ENCODE measurements at places on chromosomes 4 and X.

- DNase-seq, result no peak
These were observed 10.9 kb upstream of the FGF16 start for GRCh38 chrX:77436271-77436670.

DNA sequence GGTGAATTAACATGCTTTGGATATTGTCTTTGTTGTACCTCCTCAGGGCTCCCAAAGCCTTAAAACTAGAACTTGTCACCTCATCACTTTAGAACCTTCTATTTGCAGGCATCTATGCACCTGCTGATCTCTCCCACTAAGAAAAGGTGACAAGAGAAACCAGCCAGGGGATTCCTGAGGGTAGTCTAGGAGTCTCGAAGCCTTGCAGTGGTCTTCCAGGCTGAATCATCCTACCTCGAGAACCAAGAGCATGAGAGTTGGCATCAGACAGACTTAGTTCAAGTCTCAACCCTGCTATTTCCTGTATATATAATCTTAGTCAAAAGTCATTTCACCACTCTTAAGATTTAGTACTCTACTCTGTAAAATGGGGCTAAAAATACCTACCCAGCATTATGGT lies 29.6 kb downstream of the RTL5 start:
- DNase-seq, result no peak

- no peak for DNase-seq
These were observed 45.8 kb upstream of the RNF128 start for GRCh38 chrX:106680716-106681115.

GRCh38 chrX:57453901-57454300 lies 137.9 kb upstream of the ZXDB start:
- DNase-seq, result no peak

- DNase-seq, result no peak
These were observed 6.3 kb downstream of the FMR1 start for GRCh38 chrX:147917700-147918695.

DNA sequence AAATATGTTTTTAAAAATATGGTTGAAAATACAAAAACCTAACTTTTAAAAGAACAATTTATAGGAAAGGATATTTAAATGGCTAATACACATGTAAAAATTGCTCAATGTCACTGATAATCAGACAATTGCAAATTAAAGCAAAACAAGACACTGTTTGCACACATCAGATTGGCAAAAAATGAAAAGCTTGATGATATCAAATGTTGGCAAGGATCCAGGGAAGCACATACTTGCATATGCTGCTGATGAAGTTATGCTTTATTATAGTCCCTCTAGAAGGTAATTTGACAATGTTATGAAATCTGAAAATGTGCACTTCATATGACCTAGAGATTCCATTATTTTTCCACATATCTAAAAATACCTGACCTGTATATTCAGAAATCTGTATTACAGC lies 45.7 kb upstream of the EPGN start:
- no peak for DNase-seq

GRCh38 chr4:155855897-155856296 lies 10.2 kb downstream of the ASIC5 start:
- no peak for DNase-seq

- DNase-seq, result no peak
These were observed 83.2 kb downstream of the SH3KBP1 start for GRCh38 chrX:19804151-19804550.

DNA sequence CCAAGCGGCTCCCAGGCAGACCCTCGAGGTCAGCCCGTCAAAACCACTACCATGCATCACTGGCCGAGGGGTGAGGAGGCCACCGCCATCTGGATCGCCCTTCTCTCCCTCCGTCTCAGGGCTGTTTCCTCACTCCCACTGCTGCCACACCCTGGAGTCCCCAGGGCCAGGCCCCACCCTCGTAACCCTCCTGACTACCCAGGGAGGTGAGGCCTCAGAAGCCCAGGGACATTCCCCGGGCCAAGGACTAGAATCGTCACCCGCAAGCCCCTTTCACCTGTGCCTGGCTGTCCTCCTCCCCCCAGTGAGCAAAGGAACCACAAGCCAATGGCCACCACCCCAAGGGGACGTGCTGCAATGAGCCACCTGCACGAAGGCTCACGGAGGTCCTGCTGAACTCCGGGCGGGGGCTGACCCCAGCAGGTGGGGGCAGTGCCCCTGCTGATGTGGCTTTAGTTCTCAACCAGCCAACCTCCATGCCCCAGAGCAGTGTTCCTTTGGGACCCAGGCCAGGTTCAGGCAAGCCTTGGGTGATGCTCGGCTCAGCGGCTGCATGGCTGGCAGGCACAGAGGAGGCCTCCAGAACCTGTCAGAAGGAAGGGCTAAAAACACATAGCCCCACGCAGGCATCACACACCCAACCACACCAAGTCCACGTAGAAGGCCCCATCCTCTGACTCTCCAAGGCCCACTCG lies 23.8 kb downstream of the PPP2R2C start:
- DNase-seq, result no peak

DNA sequence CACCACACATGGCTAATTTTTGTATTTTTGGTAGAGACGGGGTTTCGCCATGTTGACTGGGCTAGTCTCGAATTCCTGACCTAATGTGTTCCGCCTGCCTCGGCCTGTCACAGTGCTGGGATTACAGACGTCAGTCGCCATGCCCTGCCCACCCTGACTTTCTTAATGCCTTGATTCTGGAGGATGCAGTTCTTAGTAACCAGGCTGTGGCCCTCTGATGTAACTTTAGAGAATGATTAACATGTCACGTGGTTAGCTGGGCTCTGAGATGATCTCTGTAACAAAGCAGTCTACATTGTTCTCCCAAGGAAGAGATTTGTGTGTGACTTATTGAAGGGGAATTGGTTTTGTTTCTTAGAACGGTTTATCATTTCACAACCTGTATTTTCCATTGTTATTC lies 30.6 kb downstream of the ANK2 start:
- no peak for DNase-seq

DNA sequence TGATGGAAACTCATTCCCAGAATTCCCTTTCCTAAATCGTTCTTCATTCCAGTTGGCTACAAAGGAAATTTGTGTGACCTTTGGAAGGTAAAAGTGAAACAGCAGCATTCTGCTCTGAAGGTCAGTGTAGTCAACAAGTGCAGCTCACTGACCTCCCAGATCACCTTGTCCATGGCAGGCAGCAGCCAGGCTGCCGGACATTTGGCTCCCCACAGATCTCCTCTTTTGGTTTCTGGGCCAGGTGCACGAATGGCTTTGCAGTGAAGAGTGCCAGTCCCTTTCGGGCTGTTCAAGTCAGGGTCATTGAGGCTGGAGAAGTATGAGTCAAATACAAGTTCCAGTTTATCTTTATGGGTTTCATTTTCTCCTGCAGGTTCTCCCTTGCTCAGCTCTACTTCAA lies 14.3 kb downstream of the GPRIN3 start:
- DNase-seq, result no peak

DNA sequence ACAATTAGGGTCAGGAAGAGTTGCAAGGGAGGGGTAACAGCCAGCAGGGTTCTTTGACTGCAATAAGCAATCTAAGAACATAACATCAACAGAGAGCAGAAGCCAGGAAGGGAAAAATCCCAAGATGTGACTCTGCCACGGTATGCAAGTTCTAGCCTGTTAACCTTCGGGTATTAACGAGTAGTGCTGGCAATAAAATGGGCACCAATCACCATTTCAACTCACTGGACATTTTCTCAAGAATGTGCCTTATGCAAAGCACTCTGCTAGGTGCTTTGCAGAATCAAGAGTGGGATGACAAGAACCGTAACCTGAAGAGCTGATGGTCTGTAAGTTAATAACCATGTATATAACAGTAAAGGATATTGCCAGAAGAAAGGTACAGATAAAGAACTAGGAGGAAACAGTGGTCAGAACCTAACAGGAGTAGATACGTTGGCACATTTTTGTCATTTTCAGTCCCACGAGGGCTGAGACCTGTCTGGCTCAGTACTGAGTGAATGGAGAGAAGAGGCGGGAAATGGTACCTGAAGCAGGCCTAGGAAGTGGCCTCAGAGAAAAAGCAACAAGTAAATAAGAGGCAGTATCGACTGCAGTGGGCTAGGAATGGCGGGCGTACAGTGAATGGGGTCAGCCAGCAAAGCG lies 2.7 kb downstream of the ELOVL6 start:
- no peak for DNase-seq

DNA sequence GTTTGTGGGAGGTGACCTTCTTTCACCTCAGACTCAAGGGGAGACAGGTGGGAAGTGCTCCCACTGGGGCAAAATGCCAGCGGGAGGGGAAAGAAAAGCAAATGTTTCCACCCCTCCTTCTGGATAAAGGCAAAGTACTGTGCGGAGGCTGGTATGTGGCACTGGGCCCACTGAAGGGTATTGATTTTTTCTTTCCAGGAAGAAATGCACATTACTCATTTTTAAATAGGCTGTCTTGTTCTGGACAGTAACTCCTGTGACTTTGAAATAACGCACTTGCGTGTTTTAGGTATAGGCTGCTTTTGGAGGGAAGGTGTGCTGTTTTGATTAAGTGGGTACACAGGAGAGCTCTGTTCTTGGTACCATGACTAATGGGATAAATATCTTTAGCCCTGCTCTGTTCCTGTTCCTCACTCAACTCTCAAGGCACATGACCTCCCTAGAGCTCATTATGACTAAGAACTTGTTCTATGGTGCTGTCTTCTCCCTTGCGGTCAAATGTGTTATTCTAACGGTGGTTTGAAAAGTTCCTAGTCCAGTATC lies 40.7 kb upstream of the MBTPS2 start:
- no peak for DNase-seq

GRCh38 chrX:20362268-20363267 lies 95.9 kb upstream of the RPS6KA3 start:
- no peak for DNase-seq

GRCh38 chr4:154642373-154643009 lies 30.0 kb upstream of the FGG start:
- DNase-seq, result no peak

DNA sequence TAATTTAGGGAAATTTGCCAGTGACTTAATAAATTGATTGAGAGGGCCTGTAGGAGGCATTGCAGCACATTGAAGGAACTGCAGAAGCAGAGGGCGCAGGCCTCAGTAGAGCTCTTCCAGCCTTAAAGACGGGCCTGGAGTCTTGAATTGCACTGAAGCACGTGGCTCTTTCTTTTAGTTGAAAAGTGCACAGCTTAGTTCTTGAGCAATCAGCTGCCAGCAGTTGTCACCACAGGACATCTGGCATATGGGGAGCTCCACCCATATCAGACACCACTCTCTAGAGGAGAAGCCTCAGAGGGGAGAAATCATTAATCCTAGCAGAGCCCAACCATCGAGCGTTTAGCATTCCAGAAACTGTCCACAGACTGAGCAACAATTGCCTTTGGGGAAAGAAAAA lies 16.0 kb upstream of the FGF16 start:
- no peak for DNase-seq

DNA sequence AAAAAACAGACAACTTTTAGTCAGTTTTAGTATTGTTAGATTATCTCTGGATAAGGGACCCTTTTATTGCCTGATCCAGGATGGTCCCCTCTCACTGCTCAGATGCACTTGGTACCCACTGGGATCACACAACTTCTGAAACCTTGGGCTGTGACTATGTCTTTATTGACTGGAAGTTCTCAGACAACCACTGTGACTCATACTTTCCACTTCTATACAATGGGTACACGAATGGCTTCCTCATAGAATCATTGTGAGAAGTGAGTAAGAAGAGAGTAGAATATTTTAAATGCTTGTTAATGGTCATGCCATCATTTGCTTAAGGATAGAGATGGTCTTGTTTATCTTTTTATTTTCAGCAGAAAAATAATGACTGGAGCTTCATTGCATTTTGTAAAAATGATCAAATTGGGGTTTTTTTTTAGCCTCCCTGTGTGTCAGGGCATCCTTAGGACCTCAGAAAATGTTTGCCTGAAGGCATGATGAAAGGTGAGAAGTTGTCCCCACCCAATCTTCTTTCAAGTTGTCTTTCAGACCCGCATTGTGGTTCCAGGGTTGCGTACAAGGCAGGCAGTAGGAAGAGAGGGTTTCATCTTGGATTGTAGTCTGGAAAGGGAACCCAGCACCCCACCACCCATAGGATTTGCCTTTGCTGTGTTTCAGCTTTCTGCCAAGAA lies 115.1 kb downstream of the CPEB2 start:
- no peak for DNase-seq

GRCh38 chr4:94451051-94451694 lies 569 bp upstream of the PDLIM5 start:
- DNase-seq, result no peak

GRCh38 chr4:78179196-78179595 lies 122.1 kb downstream of the FRAS1 start:
- DNase-seq, result no peak

GRCh38 chr4:81518762-81519426 lies 47.2 kb upstream of the RASGEF1B start:
- DNase-seq, result no peak

DNA sequence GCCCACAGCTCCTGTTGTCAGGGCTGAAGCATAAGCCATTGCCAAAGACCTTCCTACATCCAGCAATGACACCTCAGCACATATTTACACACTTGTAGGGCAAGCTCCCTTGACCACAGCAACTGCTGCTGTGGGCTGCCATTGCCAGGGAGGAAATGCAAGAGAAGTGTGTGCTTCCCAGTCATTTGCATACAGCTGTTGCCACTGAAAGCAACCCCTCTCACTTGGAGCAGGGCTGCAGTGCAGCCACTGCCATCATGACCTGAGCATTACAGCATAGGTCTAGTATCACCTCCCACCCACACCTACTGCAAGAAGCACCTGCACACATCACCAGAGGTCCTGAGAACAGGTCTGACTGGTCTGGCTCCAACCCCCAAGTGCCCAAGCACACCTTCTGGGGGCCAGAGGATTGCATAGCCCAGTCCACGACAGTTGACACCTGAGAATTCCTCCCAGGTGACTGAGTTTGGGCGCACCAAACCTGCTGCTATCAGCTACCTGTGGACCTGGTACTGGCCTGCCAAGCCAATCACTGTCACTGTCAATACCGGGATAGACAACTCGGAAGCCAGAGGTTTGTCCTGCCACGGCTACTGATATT lies 636.5 kb upstream of the SLIT2 start:
- no peak for DNase-seq

- no peak for DNase-seq
These were observed 2.3 kb upstream of the SLC26A1 start for GRCh38 chr4:995311-996026.

- DNase-seq, result no peak
These were observed 226.6 kb downstream of the KDR start for GRCh38 chr4:54898656-54899340.

GRCh38 chr4:97475621-97476020 lies 667.7 kb downstream of the STPG2 start:
- DNase-seq, result no peak

GRCh38 chrX:80266979-80267378 lies 153.3 kb upstream of the TENT5D start:
- DNase-seq, result no peak

GRCh38 chrX:69149466-69150280 lies 15.6 kb downstream of the PJA1 start:
- DNase-seq, result no peak

- DNase-seq, result no peak
These were observed 58.3 kb upstream of the HPGD start for GRCh38 chr4:174580597-174580996.
